Stimulated activated CD4-positive, alpha-beta T cell treated with anti-CD3 and anti-CD28 coated beads, Interleukin-4, amount 100 ng/mL, for 48 hours (primary cell): ENCODE measurements at places on chromosomes 1 and 21.

DNA sequence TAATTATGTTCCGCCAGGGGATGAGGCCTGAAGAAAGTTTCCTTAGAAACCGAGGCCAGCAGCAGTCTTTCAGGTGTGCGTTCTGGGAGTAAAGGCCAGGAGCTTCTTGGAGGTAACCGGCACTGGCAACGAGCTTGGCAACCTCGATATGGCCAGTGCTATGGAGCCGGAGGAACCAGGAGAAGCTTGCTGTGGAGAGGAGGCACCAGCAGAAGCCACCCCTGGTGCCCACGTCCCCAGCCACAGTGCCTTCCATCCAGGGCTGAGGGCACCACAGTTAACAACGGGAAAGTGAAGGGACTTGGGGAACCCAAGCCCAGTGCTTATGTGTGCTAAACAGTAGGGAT is 41.5 kb upstream of the LIN9 start:
- DNase-seq, result no peak

- DNase-seq, result no peak
Measured at GRCh38 chr1:247845011-247845692, 3.5 kb upstream of the OR11L1 start.

DNA sequence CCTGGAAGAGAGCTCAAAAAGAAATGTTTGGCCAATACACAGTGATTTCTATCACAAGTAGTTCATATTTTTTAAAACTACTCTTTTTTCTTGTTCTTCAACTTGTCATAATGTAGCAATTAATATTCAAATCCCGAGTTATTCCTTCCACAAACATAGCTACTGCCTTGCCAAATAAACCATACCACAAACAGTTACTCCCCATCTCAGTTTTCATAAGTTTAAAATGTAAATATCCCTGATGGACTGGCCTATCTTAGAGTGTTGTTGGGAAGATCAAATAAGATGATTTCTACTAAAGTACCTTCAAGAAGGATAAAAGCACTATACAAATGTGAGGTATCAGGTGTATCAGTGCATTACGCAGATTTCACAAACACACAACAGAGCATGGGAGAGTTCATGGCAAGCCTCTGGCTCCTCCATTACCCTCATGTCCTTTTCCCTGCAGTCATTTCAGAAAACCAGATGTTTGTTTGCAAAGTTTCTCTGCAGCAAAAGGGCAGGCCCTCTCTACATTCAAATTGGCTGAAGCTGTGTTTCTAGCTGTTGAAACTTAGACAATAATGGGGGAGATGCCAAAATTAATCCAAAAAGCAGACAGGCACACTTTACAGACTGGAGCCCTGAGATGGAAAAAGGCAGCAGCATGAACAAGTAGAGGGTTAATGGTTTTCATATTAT is 16.1 kb downstream of the WLS start:
- no peak for DNase-seq

DNA sequence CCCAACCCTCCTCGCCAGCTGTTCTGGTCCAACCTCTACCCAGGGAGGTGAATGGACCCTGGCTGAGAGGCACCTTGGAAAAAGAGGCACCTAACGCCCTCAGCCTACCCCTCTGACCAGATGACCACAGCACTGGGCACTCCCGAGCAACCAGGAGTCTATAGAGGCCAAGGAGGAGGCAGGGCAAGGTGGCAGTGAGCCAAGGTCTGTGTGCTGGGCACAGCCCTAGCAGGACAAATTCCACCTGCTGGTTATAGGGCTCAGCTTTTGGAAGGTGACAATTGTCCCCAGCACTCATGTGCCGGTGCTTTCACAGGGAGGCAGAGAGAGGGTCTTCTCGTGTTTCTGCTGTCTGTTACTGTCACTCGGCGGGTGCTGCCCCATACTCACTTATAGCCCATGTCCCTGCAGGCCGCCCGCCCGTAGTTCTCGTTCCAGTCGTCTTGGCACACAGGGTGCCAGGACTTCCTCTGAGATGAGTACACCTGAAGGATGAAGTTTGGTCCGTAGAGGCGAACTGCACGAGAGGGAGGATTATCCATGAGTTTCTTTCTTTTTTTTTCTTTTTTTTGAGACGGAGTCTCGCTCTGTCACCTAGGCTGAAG is 27.8 kb downstream of the TMPRSS2 start:
- DNase-seq, result no peak

- no peak for DNase-seq
Measured at GRCh38 chr1:14363707-14364413, 234.6 kb upstream of the KAZN start.

DNA sequence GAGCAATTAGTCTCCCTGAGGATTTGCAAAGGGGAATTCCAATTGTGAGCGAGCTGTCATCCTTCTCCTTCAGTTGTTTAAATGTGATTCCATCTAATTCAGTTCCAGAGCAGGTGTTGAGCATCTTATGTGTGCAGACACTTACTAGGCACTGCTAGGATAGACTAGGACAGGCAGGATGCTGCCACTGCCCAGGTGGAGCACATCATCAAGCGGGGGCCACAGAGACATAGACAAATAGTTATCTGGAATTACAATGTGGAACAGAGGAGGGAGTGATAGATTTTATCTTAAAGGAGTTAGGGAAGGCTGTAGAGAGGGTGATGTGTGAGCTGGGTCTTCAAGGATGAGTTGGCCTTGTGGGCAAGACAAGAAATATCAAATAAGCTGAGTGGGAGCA is 55.9 kb downstream of the CDC7 start:
- no peak for DNase-seq

DNA sequence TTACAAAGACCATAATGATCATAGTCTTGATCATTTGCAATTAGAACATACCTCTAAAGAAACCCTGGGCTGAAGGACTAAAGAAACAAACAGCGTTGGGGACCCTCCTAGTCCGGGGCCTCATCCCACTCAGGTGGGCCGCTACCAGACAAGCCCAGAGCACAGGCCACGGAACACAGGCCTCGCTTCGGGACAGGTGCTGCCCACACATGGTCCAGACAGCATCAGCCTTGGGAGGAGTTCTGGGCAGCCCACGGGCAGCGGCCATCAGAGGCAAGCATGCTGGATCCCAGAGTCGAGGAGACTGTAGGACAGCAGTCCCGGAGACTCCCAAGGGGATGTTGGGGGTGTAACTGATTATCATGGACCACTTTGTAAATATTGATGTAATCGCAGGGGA is 4.9 kb downstream of the C2CD2 start:
- DNase-seq, result no peak

DNA sequence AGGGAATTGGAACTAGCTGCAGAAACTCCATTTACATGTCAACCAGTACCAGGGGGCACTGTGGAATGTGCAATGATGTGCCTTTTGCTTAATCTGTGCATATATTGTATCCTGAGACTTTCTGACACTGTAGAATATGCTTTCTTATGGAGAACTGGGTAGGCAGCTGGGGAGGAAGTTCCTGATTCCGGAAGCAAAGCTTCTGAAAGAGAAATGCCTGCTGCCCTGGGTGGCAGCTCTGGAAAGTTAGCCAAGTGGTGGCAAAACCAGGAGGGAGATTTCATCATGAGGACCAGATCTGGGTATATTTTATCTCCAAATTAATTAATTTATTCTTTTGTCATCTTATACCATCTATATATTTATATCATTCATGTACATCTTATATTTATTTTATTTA is 116.7 kb downstream of the XCL2 start:
- DNase-seq, result no peak

DNA sequence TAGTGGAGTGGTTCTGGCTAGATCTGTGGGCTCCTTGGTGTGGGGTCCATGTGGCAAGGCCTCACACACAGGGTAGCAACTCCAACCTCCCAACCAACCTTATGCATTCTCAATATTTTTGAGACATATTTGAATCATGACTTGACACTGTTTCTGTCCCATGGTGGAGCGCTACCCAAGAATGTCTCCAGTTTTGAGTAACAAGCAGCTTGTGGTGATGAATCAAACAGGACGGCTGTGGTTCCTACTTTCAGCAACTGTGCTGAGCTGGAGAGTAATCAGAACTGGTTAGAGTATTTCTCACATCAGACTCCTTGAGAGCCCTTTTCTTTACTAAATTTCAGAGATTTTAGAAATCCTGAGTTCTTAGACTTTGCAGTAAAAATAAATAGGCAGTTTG is 3.1 kb downstream of the LCE3D start:
- no peak for DNase-seq
